ENCODE measurements at places on chromosomes 6 and 20. TPM values are rescaled to one million over a fixed set of nuclear protein-coding genes. Genes with fewer than 3 reads are reported as not detected.

Gene LST1
- total RNA-seq: 0.74 TPM

Gene C20orf202
- total RNA-seq: 0.49 TPM

Gene HNF4A
- total RNA-seq: not detected

Gene ABT1
- 6.9 TPM for total RNA-seq

Gene CDH22
- 2.2 TPM for total RNA-seq

Gene LAMA4
- total RNA-seq: 19.7 TPM

Gene TFAP2C
- total RNA-seq: 3.9 TPM

Gene COMMD7
- 24.3 TPM for total RNA-seq

Gene PDE10A
- 54.6 TPM for total RNA-seq

Gene SASH1
- 19.4 TPM for total RNA-seq

Gene ZNF343
- total RNA-seq: 10.1 TPM

Gene DEFB124
- total RNA-seq: not detected

Gene OPRM1
- total RNA-seq: 0.98 TPM

Gene CPXM1
- 10.1 TPM for total RNA-seq

Gene DYNLT2
- 3.2 TPM for total RNA-seq
